ENCODE measurements at places on chromosomes 4 and X.

GRCh38 chrX:3584415-3584996, 128.9 kb downstream of the PRKX start:
- no peak for DNase-seq

DNA sequence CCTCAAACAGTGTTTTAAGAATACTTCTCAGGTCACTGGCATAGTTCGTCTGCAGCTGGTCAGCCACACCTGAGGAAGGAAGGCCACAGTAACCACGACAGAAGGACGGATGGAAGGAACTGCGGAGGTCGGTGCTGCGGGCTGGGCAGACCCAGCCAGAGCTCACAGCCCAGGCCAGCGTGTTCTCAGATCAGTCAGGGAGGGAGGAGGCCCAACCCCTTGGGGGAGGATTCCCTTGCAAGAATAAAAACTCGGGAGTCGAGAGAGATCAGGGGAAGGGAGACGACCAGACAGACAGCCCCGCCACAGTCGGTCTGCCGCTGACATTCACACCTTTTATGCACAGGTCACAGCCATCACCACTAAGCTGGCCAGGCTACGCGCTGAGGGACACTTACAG, 11.3 kb upstream of the MXD4 start:
- DNase-seq: no peak

DNA sequence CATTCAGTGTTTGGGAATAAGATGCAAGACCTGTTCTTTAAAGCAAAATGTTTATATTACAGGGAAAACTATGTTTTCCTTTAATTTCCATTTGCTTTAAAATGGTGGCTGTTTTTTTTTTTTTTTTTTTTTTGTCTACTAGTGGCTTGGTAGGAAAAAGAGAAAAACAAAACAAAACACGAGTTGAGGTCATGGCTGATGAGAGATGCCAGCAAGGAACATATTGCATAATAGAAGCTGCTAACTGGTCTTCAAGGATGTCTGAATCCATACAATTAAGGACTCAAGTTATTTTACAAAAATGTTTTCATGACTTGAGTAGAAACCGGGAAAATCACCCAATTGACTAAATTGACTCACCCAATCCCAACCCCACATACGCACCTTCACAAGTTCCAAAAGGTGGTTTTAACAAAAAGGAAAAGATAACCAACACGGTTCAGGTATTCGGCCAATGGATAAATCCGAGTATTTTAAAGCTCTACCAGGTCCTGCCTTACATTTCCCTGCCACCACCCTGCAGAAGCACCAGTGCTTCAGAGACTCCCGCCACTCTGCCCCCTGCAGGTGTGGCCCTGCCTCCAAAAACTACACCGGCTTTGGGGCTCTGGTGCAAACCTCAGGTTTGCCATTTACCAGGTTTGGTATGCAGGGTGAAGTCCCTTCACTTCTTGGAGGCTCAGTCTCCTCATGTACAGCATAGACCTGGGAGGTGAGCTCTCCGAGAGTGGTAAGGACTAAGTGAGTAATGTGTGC, 27.1 kb downstream of the PIR start:
- DNase-seq: no peak

DNA sequence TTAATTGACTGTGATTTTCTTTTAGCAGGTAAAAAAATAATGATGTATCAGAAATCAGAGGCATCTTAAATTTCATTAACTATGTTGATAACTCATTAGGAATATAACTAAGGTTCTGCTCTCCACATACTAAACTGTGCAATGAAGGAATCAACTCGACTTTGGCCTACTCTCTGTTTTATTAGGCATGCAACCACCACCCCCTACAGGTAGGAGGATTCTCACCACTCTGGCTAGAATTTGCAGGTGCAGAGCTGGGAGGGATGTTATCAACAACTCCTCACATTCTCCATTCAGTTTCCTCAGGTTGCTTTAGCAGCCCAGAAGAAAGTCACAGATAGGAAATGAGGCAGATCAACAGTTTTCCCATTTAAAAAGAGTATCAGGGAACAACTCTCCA, 160.1 kb downstream of the COX18 start:
- DNase-seq: no peak

- DNase-seq: no peak
Observed at GRCh38 chrX:17414027-17414658, 39.1 kb downstream of the NHS start.

GRCh38 chr4:16418814-16419213, 192.5 kb upstream of the TAPT1 start:
- no peak for DNase-seq

- no peak for DNase-seq
Observed at GRCh38 chr4:94345266-94345665, 2.6 kb upstream of the HPGDS start.

DNA sequence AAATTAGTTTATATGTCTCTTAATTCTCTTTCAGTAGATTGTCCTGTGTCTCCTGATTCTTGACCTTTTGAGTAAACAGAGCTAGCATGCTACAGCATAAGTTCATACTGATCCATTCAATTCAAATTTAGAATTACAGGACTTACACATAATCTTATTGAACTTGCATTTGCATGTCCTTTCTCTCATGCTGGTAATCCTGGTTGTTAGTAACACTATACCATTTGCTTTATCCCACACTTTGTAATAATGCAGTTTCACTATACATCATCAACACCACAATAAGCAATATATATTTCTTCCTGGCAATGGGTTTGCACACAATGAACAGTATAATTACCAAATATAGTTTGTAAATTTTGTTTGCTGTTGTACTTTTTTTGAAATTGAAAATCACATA, 937.2 kb upstream of the GRID2 start:
- DNase-seq: no peak

- DNase-seq: no peak
Observed at GRCh38 chr4:102525097-102525496, 23.9 kb downstream of the NFKB1 start.

- no peak for DNase-seq
Observed at GRCh38 chr4:33825685-33826084, 2418.6 kb downstream of the ARAP2 start.

- no peak for DNase-seq
Observed at GRCh38 chr4:84319124-84319523, 180.0 kb downstream of the NKX6-1 start.

DNA sequence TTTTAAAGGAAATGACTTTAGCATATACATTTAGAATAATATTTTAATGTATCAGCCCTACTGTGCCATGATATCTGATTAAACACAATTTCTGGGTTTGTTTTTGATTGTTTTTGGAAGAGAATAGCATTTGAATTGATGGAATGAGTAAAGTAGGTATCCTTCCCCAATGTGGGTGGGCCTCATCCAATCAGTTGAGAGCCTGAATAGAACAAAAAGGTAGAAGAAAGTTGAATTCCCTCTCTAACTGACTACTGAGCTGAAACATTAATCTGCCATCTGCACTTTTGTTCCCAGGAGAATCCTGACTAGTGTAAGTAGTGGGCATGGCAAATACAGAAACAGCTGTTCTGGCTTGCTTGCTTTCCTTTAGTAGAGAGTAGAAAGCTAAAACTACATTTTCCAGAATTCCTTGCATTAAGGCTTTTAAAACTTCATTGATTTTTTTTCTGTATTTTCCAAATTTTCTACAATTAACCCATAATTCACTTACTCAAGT, 9.7 kb upstream of the SEC24D start:
- no peak for DNase-seq

- DNase-seq: no peak
Observed at GRCh38 chr4:56129431-56129861, 180.7 kb downstream of the CEP135 start.

DNA sequence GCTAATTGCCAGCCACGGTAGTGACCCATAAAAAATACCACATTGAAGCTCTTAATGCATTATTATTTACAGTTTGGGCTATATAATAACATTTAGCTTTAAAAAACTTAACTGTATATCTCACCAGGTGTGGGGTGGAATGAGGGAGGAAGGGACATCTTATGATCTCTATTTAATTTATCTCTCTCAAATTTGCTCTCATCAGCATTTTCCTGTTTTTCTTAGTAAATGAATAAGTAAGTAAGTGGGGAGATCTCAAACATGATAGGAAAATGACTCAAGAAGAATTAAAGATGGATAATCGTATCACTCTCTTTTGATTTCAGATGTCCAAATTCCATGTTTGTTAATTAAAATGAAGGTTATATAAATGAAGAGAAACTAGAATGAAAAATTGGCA, 200.7 kb upstream of the NR3C2 start:
- DNase-seq: no peak
